Stimulated activated CD8-positive, alpha-beta memory T cell treated with anti-CD3 and anti-CD28 coated beads, Interleukin-12 subunit alpha, Interleukin-12 subunit beta, amount 100 ng/mL, for 1 hour (primary cell): ENCODE measurements at places on chromosomes 5 and 9.

DNA sequence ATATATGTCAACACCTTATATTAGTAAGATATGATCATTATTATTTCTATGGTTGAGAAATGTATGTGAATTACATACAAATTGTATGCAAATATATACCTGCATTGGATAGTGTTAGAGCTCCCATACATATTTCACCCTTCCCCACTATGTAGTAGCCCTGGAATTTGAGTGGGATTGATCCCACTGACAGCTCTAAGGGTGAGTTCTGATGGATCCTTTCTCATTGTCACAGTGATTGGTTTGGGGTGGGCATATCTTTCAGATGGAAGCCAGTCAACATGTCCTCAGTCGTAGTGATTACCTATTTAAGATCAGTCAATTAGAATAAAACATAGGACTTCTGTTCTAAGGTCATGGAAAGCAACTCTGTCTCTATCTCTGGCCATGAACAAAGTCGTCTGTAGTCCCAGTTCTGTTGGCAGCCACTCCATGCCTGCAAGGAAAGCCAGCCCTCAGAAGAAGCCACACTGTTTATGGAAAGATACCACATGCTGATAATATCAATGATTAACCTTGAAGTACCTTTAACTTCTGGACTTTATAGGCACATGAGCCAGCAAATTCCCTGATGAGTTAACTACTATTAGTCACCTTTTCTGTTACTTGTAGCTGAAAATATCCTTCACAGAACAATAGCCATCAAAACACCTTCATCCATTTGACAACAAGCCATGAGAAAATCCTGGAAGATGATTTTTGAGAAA is 5.1 kb upstream of the CCDC192 start:
- no peak for DNase-seq

DNA sequence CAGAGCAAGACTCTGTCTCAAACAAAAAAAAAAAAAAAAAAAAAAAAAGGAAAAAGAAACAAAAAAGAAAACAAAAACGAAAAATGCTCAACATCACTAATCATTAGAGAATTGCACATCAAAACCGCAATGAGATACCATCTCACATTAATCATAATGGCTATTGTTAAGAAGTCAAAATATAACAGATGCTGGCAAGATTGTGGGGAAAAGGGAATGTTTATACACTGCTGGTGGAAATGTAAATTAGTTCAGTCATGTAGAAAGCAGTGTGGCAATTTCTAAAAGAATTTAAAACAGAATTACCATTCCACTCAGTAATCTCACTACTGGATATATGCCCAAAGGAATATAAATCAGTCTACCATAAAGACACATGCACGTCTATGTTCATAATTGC is 50.4 kb upstream of the PRR16 start:
- no peak for DNase-seq

- DNase-seq, result no peak
Measured at GRCh38 chr9:98888801-98889421, 54.8 kb upstream of the COL15A1 start.

DNA sequence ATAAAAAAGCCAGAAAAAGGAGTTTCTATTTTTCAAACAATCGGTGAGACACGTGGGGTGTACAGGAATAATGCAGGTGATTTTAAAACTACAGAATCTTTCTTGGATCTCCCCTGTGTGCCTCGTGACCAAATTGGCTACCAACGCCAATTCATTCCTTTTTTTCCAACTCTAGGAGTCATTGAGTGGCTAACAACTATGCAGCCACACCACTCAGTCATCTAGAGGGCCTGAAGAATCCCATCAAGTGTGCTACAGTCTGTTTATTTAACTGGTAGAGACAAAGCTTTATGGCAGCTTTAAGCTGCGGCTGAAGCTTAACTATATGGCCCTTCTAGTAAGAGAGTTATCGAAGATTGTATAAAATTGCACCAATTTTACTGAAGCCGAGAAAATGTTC is 113.1 kb upstream of the NIPBL start:
- DNase-seq, result no peak

DNA sequence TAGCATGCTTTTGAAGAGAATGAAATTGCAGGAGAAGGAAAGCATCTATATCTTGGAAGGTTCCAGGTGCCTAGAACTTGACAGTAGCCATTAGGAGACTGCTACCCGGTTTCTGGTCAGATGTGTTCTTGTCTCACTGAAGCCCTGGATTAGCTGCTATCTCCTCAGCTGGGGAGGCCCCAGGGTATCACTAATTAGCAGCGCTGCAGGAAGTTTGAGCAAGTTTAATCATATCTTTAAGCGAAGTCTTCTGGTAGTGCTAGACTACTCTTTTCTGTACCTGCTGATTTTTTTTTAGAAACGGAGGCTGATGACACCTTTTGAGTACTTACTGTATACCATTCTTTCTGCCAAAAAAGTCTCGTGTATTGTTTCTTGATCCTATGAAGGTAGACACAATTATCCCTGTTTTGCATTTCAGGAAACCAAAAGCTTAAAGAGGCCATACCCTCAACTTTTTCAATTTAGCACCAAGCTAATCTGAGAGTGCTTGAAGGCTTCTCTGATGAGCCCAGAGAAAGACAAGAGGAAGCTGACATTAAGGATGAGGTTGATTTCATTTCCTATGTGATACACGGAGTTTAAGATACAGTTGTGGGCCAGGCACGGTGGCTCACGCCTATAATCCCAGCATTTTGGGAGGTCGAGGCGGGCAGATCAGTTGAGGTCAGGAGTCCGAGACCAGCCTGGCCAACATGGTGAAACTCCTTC is 201.3 kb downstream of the ARHGAP26 start:
- DNase-seq, result no peak

GRCh38 chr9:34687276-34688030 is 3.6 kb downstream of the CCL19 start:
- no peak for DNase-seq

DNA sequence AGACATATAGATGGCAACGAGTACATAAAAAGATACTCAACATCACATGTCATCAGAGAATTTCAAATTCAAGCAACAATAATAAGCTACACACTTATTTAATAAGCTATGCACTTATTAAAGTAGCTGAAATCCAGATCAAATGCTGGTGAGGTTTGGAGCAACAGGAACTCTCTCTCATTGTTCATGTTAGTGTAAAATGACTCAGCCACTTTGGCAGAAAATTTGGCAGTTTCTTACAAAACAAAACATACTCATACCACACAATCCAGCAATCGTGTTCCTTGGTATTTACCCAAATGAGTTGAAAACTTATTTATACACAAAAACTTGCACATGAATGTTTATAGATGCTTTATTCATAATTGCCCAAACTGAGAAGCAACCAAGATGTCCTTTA is 131.5 kb upstream of the NFIL3 start:
- no peak for DNase-seq
